ENCODE measurements at places on chromosomes 1 and 21.

GRCh38 chr1:7893529-7894180 lies 40.8 kb upstream of the UTS2 start:
- DNase-seq, result no peak

GRCh38 chr21:45451771-45452182 lies 46.8 kb downstream of the COL18A1 start:
- DNase-seq, result no peak

DNA sequence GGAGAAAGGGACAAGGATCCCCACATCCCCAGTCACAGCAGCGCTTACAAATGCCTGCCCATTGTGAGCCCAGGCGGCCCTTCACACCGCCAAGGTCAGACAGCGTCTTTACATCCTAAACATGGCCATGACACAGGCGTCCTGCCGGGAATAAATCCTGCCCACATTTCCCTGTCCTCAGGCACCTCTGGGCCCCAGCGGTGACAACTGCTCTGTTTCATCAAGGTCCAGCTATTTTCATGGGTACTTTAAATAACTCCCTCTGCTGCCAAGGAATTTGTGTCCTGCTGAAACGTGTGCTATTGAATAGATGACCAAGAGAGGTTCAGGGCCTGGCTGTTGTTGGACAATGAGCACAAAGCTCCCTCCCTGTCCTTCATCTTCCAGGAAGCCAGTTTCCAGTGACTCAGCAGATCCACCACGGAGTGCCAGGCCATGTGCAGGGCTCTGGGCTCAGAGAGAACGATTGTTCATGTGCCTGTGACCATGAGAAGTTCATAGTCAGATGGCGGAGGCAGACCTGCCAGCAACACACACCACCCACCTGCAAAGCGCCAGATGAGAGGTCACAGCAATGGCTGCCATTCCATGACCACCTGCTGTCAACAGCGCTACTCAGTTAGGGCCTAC lies 195.8 kb downstream of the MATN1 start:
- no peak for DNase-seq

- no peak for DNase-seq
Observed at GRCh38 chr21:45870421-45870820, 111.1 kb upstream of the COL6A1 start.

DNA sequence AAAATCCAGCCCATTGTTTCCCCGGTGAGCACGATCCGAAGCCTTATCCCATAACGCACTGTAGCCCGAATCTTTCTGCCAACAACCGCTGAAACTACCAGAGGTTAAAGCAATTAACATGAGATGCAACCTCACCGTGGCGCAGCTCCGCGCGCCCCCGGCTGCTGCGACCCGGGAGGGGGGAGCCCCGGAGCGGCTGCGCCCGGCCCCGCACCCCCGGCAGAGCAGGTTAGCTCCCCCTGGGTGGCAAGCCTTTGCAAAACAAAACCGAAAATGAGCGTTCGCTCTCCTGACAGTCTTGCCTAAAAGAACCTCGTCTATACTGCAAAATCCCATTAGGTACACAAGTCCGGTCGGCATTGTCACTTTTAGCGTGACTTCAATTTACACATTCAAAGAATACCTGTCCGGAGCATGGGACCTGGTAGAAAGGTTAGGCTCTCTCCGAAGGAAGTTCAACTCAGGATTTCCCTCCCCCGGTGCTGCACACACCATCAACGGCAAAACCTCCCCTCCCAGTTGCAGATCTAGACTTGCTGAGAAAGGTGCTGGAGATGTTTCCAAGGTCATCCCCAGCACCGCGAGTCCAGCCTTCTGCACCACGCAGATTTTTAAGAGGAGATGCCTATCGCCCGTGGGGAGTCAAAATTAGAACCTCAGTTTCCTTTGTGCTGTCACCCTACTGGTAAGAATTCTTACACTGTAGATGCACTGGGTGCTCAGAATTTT lies 107.5 kb downstream of the ZNF281 start:
- peak; percentile 28 for DNase-seq

GRCh38 chr1:207649865-207650580 lies 5.1 kb downstream of the CR1L start:
- DNase-seq, result no peak

- DNase-seq, result no peak
Observed at GRCh38 chr21:31659286-31659535, 282 bp upstream of the SOD1 start.

GRCh38 chr1:208303743-208304712 lies 59.8 kb upstream of the PLXNA2 start:
- no peak for DNase-seq

DNA sequence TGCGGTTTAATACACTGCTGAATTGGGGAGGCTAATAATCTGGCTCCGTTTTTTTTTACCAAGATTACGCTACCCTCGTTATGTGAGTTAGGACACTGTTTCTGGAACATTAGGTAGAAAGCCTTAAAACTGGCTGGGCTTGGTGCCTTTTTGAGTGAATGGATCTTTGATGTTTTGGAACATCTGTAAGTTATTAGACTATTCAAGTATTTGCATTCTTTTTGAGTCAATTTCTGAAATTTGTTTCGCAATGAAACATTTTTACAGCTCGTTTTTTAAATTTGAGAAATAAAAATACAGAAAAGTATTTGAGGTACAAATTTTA lies 106.9 kb downstream of the LTN1 start:
- DNase-seq, result no peak

- DNase-seq, result no peak
Observed at GRCh38 chr1:228490120-228491078, 3.2 kb downstream of the RNF187 start.

DNA sequence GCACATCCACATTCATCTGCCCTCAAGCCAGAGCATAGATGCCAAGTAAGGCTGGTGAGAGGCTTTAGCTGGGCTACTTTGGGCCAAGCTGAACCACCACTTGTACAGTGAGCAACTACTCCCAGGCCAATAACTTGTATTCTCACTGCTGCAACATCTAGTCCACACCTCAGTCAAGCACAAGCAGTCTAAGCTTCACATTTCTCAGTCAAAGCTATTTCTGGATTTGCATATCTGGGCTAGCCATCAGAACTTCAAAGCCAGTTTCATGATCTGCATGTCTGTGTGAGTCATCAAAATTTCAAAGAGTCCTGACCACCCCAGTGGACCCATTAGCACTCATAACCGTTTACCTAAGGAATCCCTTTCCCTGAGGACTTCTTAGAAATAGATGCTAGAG lies 77.7 kb upstream of the DIRAS3 start:
- no peak for DNase-seq

DNA sequence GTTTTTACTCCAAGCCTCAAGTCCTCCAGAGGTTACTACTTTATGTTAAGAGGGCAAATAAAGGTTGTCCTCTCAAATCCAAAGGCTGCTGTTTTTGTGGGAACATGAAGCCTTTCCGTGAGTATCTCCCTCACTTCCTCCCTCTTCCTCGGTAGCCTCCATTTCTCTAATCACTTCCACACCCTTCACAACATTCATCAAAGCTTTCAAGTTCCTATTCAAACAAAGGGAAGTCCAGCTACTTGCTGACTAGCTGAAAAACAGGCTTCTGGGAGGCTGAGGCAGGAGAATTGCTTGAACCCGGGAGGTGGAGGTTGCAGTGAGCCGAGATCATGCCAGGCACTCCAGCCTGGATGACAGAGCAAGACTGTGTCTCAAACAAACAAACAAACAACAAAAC lies 6.6 kb upstream of the CD48 start:
- no peak for DNase-seq

DNA sequence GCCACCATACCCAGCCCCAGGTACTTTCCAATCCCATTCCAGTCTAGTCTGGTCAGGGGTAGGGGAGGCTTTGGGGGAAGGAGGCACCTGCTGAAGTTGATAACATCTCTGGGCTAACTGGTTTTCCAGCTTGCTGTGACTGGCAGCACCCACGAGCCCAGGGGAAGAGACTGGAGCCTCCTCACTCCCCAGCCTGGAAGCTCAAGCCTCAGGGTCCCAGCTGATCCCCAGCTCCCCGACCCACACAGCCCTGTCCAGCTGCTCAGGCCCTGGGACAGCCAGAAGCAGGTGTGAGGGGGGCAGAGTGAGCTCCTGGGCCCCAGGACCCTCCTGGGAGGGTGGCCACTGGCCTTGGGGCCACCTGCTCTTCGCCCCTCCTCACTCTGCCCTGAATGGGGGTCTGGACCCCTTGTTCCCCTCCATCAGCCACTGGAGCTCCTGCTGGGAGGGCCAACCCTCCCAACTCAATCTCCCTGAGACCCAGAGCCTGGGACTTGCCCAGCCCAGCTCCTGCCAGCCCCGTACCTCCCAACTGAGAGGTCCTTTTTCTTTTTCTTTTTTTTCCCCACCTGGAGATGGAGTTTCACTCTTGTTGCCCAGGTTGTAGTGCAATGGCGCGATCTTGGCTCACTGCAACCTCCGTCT lies 23.5 kb upstream of the RNU1-4 start:
- DNase-seq, result no peak

- no peak for DNase-seq
Observed at GRCh38 chr21:35027563-35028450, 21.3 kb downstream of the RUNX1 start.

- no peak for DNase-seq
Observed at GRCh38 chr1:89954401-89954800, 40.5 kb upstream of the ZNF326 start.

DNA sequence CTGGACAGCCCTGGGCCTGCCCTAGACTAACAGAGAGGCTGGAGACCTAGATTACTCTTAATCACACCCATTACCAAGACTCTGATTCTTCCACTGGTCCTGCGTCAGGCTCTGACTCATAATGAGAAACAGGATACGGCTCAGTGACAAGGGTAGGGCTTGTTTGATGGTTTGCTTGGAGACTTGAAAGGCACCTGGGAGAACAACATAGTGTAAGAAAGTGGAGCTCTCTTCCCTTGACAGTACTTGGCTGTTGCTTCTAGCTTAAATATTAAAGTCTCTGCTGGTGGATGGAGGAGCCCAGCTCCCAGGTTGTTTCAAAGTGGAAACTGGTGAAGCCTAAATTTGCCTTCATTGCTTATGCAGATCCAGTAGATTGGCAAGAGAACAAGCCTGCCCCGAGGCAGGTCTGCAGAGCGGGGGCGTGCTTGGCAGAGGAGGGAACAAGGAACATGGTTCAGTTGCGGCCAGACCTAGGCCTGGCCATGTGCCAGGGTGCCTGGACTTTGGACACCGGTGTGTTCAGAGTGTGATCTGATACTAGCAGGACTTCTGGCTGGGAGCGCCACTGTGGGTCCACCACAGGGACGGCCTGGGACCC lies 480.6 kb downstream of the CAMTA1 start:
- DNase-seq, result no peak

DNA sequence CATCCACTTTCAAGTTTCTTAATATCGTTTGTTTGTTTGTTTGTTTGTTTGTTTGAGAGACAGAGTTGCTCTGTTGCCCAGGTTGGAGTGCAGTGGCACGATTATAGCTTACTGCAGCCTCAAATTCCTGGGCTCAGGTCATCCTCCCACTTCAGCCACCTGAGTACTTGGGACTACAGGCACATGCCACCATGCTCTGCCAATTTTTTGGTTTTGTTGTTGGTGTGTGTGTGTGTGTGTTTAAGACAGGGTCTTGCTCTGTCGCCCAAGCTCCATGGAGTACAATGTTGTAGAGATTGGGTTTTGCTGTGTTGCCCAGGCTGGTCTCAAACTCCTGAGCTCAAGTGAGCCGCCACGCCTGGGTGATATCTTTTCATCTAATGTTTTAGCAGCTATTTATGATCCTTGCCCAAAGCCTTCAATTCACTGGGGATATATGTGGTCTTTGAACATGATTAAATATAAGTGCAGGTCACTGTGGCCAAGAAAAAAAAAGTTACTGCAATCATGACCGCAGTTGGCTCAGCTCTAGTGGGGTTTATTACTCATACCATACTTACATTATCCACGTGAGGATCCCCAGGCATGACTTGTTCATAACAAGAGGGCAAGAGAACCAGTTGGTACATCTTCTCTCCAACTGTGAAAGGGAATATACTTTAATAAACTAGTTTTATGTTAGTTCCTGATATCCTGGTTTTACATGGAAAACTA lies 8.0 kb downstream of the RRP1B start:
- DNase-seq, result no peak

All from hippocampal formation (tissue), 2 donors.